Activated CD4-positive, alpha-beta T cell treated with anti-CD3 and anti-CD28 coated beads for 1 hour (primary cell): ENCODE measurements at places on chromosomes 13 and 19.
A peak's percentile ranks its signal among the peaks of the same experiment; 100 is the strongest.

- DNase-seq, result no peak
These were observed 675 bp upstream of the PGPEP1 start for GRCh38 chr19:18339723-18340122.

GRCh38 chr13:106034201-106034600 is 501.3 kb downstream of the EFNB2 start:
- no peak for DNase-seq

- no peak for DNase-seq
These were observed 5.0 kb upstream of the DNAAF3 start for GRCh38 chr19:55171440-55171839.

DNA sequence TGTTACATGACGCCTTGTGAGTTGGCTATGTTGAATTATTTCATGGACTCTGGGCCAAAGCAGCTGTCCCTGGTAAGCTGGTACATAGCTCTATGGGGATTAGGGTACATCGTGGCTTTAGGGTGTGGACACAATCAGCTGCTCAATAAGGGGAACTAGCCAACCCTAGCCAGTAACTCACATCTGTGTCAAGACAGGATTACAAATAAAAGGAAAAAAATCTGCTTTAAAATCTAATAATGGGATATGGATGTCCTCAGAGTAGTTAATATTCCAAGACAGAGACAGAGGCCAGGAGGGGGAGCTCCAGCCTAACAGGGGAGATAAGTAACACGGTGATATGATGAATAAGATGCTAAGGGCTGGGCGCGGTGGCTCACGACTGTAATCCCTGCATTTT is 21.1 kb upstream of the ZNF766 start:
- peak; percentile 48 for DNase-seq

- no peak for DNase-seq
These were observed 1385.3 kb upstream of the SPRY2 start for GRCh38 chr13:81726037-81726726.

DNA sequence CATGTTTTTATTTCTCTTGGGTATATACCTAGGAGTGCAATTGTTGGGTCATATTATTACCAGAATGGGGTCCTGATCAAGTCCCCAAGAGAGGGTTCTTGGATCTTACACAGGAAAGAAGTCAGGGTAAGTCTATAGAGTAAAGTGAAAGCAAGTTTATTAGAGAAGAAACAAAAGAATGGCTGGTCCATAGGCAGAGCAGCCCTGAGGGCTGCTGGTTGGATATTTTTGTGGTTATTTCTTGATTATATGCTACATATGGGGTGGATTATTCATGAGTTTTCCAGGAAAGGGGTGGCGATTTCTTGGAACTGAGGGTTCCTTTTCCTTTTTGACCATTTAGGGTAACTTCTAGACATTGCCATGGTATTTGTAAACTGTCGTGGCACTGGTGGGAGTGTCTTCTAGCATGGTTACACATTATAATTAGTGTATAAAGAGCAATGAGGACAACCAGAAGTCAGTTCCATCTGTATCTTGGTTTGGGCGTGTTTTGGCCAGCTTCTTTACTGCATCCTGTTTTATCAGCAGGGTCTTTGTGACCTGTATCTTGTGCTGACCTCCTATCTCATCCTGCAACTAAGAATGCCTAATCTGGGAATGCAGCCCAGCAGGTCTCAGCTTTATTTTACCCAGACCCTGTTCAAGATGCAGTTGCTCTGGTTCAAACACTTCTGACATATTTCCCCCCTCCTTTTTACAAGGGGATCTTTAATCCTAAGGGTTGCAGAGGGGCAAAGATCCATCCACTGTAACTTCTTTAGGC is 41.1 kb downstream of the CEACAM1 start:
- DNase-seq, result no peak

DNA sequence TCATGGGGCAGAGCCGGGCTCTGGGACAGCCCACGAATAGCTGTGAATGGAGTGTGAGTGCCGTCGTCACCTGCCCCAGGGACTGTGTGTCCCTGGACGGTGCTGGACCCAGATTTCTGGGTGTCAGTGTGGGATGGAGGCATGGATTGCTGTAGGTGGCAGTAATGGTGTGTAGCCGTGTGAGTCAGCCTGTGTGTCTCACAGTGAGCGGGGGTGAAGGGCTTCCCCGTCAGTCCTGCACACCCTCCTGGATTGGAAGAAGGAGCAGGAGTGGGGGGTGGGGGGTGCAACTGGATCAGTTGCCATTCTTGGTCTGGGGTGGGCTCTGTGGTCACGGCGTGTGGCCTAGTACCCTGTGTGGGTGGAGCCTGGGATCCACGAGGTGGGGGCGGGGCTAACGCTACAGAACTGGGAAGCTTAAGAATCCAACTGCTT is 6.5 kb upstream of the LTBP4 start:
- no peak for DNase-seq

DNA sequence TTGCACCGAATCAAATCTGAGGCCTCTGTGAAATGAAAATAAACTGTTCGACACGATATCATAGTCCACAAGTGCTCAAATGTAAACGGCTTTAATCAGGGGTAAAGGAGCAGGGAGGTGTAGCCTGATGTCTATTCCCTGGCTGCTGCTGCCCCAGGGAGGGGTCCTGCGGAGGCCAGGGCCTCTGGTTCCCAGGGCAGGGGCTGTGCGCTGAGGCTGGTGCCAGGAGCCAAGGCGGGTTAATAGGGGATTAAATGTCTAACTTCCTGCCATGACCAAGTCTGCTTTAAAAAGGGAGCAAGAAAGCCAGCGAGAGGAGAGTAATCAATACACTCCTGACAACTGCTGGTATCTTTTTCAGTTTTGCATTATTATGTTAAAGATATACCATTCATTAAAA is 59.4 kb downstream of the ZNF536 start:
- no peak for DNase-seq

DNA sequence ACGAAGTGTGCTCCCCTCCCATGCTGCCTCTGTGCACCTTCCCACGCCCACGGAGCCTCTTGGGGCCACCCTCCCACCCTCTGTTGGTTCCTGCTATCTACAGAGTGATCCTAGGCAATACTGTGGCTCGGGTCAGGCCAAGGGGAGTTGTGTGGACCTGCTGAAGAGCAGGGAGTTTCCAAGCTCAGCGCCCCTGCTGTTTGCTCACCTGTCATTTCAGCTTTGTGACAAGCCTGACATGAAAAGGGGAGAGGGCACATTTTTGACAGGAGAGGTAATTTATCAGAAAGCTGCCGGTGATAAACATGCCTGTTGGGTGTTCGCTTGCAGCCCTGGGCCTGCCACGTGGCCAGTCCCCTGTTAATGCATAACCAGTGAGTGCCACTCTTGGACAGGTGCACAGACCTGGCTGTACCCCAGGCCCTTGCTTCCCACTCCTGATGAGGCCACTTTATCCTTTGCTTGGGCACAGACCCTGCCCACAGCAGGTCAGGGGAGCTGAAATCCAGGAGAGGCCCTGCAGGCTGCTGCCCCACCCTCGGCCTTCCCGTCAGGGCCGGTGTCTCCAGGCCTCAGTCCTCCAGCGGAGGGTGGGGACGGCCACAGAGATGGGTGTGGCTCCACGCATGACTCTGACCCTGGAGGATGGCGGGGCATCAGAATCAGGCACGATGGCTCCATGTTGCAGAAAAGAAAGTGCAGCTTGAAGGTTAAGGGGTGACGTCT is 201.5 kb upstream of the GPR12 start:
- no peak for DNase-seq

DNA sequence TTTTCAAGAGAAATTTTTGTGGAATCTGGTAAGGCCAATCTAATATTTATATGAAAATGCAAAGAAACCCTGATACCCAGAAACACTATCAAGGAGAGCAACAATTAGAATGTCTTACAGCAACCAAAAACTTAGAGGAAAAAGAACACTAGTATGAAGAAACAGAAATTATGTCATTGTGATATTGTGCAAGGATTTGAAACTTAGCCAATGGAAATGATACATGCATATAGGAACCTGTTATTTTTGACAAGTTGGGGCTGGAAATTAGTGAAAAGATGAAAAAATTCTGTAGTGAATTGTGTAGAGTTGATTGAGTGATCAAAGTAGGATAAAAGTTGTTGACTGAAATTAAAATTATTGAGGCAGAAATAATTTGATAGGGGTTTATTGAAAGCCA is 792.6 kb upstream of the SLITRK6 start:
- no peak for DNase-seq

- DNase-seq, result no peak
These were observed 118.5 kb downstream of the STK24 start for GRCh38 chr13:98458431-98458830.

DNA sequence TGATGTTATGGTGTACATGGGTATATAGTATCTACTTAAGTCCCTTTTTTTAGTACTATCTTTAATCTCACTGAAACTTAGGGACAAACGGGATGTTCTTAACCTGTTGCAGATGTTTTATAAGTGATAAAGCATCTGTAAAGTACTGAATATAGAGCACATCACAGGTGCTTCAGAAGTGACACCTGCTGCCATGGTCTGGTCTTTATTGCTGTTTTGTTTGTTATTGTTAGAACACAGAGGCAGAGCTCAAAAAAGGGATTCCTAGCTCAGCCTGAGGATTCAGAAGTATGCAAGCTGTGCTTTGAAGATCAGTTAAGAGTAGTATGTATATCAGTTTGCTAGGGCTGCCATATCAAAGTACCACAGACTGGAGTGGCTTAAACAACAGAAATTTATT is 219.5 kb downstream of the DCT start:
- no peak for DNase-seq

DNA sequence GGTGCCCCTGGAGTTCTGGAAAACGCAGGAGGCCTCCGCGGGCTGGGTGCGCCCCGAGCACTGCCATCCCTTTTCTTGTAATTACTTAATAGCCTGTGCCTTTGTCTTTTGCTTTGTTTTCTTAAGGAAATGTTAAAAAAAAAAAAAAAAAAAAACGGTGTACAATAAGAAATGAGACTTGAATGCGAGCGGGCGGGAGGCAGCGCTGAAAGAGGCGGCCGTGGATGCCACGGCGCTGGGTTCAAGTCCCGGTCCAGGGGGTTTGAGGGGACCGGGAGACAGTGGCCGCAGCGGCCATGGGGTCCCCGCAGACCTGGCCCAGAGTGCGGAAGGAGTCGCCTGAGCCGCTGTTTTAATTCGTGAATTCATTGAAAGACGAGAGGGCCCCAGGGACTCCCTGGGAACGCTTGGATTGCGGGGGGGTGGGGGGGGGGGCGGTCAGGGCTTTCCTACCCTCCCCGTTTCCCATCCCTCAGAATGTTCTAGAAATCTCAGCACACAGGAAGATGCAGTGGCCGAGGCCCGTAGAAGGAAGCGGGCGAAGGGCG is 349.2 kb upstream of the ARGLU1 start:
- no peak for DNase-seq

GRCh38 chr19:6109947-6110346 is 353 bp downstream of the RFX2 start:
- DNase-seq, result no peak

GRCh38 chr13:91318886-91319285 is 28.6 kb upstream of the MIR17HG start:
- no peak for DNase-seq

GRCh38 chr13:38429916-38430315 is 80.3 kb downstream of the UFM1 start:
- no peak for DNase-seq

- no peak for DNase-seq
These were observed 96.6 kb upstream of the POSTN start for GRCh38 chr13:37695200-37695599.

DNA sequence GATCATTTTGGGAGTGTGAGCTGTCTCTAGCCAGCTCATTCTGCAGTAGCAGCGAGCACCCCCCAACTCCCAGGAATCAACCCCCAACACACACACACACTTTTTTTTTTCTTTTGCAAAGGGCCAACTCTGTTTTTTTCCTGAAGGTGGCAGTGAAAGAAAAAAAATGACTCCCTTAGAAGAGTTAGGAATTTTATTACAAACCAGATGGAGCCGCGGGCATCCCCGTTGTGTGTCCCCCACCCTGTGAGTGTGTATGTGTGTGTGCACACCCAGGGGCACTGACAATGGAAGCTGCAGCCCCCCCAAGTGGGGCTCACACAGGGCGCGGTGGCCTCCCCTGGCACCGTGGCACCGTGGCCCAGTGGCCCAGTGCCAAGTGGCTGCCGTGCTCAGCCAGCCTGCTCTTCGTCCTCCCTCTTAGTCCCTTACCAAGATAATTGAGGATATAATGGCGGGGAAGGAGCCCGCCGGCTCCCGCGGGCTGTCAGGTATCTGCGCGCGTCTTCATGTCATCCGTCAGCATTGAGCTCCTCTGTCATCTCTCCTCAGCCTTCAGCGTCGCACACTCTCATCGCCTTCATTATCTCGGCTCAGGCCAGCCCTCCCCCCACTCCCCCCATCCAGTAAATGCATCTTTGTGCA is 314.1 kb downstream of the ZNF536 start:
- DNase-seq, result no peak

- DNase-seq, result no peak
These were observed 1029.0 kb downstream of the EFNB2 start for GRCh38 chr13:105506463-105506862.
